ENCODE measurements at places on chromosomes 2 and 18. TPM values are rescaled to one million over a fixed set of nuclear protein-coding genes. Genes with fewer than 3 reads are reported as not detected.

DNA sequence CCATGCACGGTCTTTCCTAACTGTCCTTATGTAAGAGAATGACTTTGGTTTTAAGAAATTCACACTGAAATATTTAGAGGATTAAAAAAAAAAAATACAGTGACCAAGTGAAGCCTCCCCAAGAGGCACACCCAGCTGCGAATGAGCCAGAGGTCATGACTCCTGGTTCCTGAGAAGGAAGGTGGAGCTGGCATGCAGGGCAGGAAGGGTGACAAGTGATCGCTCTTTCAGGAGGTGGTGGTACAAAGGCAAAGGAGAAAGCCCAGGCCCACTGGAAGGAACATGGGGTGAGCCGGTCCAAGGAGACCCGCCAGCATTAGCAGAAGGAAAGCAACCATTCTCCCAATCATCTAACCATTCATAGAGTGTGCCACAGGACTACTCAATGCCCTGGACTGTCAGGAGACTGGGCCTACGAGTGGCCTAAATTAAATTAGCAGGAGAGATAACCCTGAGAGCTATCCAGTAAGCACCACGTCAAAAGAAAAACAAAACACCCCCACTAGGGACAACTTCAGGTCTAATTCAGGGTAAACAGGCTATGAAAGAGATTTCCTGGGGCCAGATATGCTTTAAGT lies 7.8 kb downstream of the INO80C start:
- DNase-seq = no peak
- H3K4me1 ChIP-seq = no peaks in the 10 kb centered on the region
- no peaks in the 10 kb centered on the region for H3K27me3 ChIP-seq
- no peak overlapping the region for H3K4me3 ChIP-seq
- H3K36me3 ChIP-seq = no peaks in the 10 kb centered on the region

GRCh38 chr2:166106431-166107015 lies 21.3 kb downstream of the SCN1A start:
- no peak overlapping the region for H3K4me3 ChIP-seq
- no peaks in the 10 kb centered on the region for H3K36me3 ChIP-seq
- H3K27ac ChIP-seq = no peak overlapping the region
- H3K4me1 ChIP-seq = no peaks in the 10 kb centered on the region

DNA sequence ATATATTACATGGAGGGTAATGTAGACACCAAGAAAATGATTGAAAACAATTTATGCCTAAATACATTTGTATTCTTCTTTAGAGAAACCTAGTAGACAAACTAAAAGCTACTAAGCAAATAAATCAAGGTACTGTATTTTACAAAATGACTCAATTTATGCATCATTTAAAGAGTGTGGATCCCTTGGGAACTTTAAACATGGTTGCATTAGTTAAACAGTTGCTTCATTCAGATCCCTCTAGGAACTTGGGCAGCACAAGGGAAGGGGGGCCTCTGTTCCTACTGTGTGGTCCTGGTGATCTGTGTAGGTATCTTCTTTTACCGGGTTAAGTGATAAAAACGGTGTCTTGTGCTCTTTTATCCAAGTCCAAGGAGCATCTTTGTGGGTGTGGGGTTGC lies 31.5 kb upstream of the ATP8B1 start:
- no peak for DNase-seq
- H3K27me3 ChIP-seq = no peaks in the 10 kb centered on the region
- H3K36me3 ChIP-seq = no peaks in the 10 kb centered on the region

DNA sequence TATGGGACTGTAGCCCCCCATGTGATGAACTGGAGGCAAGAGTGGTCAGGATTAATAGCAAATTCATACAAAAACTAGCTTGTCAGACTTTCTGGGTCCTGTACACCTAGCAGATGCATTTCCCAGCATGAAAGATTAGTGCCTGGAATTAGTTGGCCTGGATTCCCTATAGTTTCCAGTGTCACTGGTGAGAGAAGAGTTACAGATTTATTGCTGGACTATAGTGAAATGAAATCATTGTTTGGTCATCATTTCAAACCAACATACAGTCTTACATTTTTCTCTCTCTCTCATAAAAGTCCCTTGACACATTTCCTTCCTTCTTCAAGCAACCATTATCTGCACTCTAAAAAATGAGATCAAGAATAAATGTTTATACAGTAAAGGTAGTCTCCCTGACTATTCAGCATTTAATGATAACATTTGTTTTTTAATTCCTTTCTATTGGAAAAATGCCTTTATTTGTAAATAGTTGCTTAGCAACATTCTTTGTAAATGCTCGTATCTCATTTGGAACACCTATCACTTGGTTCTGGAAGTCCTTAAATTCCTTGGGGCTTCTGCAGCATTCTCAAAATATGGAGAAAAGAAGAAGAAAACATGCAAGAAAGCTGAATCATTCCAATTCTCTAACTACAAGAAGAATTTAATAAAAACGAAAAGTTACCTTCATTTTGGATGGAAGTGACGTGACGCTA lies 144.4 kb downstream of the MREG start:
- no peak overlapping the region for H3K27ac ChIP-seq
- no peaks in the 10 kb centered on the region for H3K27me3 ChIP-seq
- no peaks in the 10 kb centered on the region for H3K4me1 ChIP-seq
- no peak overlapping the region for H3K4me3 ChIP-seq

KIF5C gene
- 2.3 TPM for total RNA-seq

LYG2 gene
- total RNA-seq = not detected

- no peak overlapping the region for H3K4me3 ChIP-seq
- H3K27me3 ChIP-seq = no peaks in the 10 kb centered on the region
- H3K36me3 ChIP-seq = no peaks in the 10 kb centered on the region
- no peaks in the 10 kb centered on the region for H3K4me1 ChIP-seq
- no peak overlapping the region for H3K27ac ChIP-seq
Measured at GRCh38 chr2:29697715-29698114, 223.7 kb downstream of the ALK start.

- no peaks in the 10 kb centered on the region for H3K27me3 ChIP-seq
- H3K4me1 ChIP-seq = no peaks in the 10 kb centered on the region
- no peak for DNase-seq
- H3K4me3 ChIP-seq = no peak overlapping the region
- H3K27ac ChIP-seq = no peak overlapping the region
Measured at GRCh38 chr18:5720132-5720531, 175.2 kb downstream of the TMEM200C start.

DNA sequence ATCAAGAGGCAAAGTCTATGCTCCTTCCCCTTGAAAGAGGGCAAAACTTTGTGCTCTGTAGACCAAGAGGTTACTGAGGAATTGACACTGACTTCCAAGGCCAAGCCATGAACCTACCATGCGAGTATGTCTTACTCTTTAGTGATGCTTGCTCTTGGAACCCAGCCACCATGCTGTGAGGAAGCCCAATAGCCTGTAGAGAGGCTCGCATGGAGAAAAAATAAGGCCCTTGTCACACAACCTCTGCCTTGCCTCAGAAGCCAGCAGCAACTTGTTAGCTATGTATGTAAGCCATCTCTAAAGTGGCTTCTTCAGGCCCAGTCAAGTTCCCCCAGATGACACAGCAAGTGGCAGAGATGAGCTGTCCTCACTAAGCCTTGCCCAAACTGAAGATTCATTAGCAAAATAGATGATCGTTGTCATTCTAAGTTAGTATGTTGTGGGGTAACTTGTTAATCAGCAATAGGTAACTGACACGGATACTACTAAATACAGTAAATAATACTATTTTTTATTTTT lies 66.1 kb upstream of the RGPD5 start:
- no peaks in the 10 kb centered on the region for H3K27me3 ChIP-seq
- H3K36me3 ChIP-seq = no peaks in the 10 kb centered on the region
- no peak for DNase-seq
- no peak overlapping the region for H3K27ac ChIP-seq
- no peaks in the 10 kb centered on the region for H3K4me1 ChIP-seq

MARCO gene
- total RNA-seq = 29.2 TPM

GRCh38 chr2:46521215-46521683 lies 41.9 kb downstream of the TMEM247 start:
- no peaks in the 10 kb centered on the region for H3K4me1 ChIP-seq
- no peak overlapping the region for H3K27ac ChIP-seq
- H3K4me3 ChIP-seq = no peak overlapping the region
- no peaks in the 10 kb centered on the region for H3K36me3 ChIP-seq
- no peaks in the 10 kb centered on the region for H3K27me3 ChIP-seq

GRCh38 chr2:72985891-72986683 lies 68.8 kb downstream of the EMX1 start:
- H3K36me3 ChIP-seq = no peaks in the 10 kb centered on the region
- no peaks in the 10 kb centered on the region for H3K4me1 ChIP-seq
- H3K27ac ChIP-seq = no peak overlapping the region
- no peaks in the 10 kb centered on the region for H3K27me3 ChIP-seq

GRCh38 chr18:13139885-13140450 lies 78.6 kb upstream of the LDLRAD4 start:
- no peak overlapping the region for H3K27ac ChIP-seq
- no peak overlapping the region for H3K4me3 ChIP-seq
- DNase-seq = no peak
- H3K36me3 ChIP-seq = no peaks in the 10 kb centered on the region
- no peaks in the 10 kb centered on the region for H3K4me1 ChIP-seq

DNA sequence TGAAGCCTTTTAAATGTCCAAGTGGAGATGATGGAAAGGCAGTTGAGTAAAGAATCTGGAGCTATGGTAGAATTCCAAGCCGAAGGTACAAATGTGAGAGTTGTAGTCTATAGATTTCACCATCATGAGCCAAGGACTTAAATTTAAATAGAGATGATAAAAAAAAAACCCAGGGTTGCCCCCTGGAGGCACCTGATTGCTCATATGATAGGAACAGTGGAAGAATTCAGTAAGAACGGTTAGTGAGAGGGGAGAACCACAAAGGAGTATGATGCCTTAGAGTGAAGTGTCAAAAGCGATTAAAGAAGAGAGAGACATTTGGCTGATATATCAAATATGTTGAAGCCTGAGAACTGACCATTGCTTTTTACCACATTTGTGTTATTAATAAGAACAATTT lies 11.9 kb downstream of the NYAP2 start:
- H3K4me1 ChIP-seq = no peaks in the 10 kb centered on the region
- no peaks in the 10 kb centered on the region for H3K36me3 ChIP-seq
- no peak for DNase-seq
- H3K4me3 ChIP-seq = no peak overlapping the region

GRCh38 chr2:58976375-58977071 lies 735.4 kb upstream of the FANCL start:
- no peak for DNase-seq
- no peak overlapping the region for H3K4me3 ChIP-seq
- no peaks in the 10 kb centered on the region for H3K36me3 ChIP-seq
- no peak overlapping the region for H3K27ac ChIP-seq
- H3K27me3 ChIP-seq = no peaks in the 10 kb centered on the region

- H3K4me3 ChIP-seq = no peak overlapping the region
- no peaks in the 10 kb centered on the region for H3K36me3 ChIP-seq
- peaks cover 3% of the 10 kb centered on the region for H3K4me1 ChIP-seq
- no peaks in the 10 kb centered on the region for H3K27me3 ChIP-seq
Measured at GRCh38 chr2:63571291-63571690, 17.0 kb downstream of the WDPCP start.

DNA sequence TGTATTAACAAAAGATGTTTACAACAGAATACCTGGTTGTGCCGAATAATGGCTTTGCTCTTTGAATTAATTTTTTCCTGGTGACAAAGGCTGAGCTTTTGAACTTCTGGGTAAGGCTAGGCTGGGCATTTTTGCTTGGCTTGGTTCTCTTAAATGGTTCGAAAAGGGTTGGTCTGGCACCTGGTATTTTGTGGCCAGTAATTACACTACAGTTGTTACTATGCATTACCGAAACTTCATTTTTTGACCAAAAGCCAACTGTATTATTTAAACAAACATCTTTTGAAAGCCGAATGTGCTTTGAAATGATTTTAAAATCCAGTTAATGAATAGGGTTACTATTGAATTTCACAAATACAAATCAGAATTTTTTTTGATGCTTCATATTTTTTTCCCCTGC lies 19.4 kb upstream of the NFE2L2 start:
- no peak for DNase-seq
- H3K4me1 ChIP-seq = peaks cover 15% of the 10 kb centered on the region
- H3K4me3 ChIP-seq = no peak overlapping the region
- no peak overlapping the region for H3K27ac ChIP-seq

CD8B2 gene
- 0.09 TPM for total RNA-seq

DNA sequence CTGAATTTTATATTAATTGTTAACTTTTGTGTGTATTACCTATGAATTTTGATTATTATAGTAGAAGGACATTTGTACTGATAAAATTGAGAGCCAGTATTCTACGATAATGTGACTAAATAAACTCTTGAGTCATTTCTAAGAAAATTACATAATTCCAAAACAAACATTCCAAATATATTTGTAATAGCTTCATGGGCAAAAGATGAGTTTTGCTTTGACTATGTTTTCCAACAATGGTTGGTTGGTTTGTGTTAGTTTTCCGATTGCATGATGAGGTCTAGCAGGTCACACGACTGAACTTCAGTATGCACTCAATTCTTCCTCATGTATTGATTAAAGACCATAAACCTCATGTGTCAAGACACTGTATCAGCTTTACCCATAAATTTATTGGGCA lies 71.7 kb upstream of the WDR75 start:
- no peak for DNase-seq
- H3K27me3 ChIP-seq = no peaks in the 10 kb centered on the region
- no peaks in the 10 kb centered on the region for H3K4me1 ChIP-seq
- peak overlapping the region; percentile 76 for H3K27ac ChIP-seq

- H3K27me3 ChIP-seq = no peaks in the 10 kb centered on the region
- no peak overlapping the region for H3K27ac ChIP-seq
- H3K4me1 ChIP-seq = no peaks in the 10 kb centered on the region
Measured at GRCh38 chr2:211396815-211397214, 840.4 kb downstream of the CPS1 start.

GRCh38 chr2:102843764-102844443 lies 82.1 kb downstream of the TMEM182 start:
- no peaks in the 10 kb centered on the region for H3K27me3 ChIP-seq
- no peak for DNase-seq
- no peak overlapping the region for H3K27ac ChIP-seq
- no peak overlapping the region for H3K4me3 ChIP-seq
- peaks cover 5% of the 10 kb centered on the region for H3K4me1 ChIP-seq

- H3K27me3 ChIP-seq = no peaks in the 10 kb centered on the region
- no peaks in the 10 kb centered on the region for H3K4me1 ChIP-seq
- H3K36me3 ChIP-seq = no peaks in the 10 kb centered on the region
- H3K4me3 ChIP-seq = no peak overlapping the region
Measured at GRCh38 chr2:154402213-154402612, 296.3 kb upstream of the KCNJ3 start.

CCDC85A gene
- total RNA-seq = 2.7 TPM

DNA sequence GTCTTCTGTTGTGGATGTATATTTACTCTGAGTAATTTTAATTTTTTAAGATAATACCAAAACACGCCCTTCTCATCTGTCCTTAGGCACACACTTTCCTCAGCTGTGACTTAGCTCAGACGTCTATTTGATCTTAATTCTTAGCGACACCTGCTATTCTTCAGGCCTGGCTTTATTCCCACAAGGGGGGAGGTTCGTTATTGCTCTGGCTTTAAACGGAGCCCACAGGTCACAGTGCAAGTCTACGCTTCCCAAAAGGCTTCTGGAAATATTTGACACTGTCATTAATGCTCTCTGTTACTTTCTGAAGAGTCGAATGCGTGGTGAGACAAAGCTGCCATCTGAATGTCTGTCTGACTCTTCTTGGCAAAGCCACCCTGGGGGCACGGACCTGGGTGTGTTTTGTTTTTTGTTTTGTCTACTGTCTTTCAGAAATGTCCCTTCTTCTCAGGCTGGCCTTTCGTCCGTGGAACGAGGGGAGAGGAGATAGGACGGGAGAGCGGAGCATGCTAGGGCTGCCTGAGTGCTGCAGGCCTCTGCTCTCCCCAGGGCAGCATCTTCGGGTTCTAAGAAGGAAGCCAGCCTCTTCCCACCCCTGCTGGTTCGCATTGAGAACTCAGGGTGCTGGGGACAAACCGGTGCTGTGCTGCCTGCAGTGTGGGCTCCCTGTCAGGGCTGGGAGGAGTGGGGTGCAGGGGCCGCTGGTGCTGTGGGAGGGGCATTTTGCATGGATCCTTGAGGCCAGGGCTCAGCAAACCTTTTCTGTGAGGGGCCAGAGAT lies 61.9 kb downstream of the ASAP2 start:
- H3K27me3 ChIP-seq = no peaks in the 10 kb centered on the region
- no peak for DNase-seq
- H3K36me3 ChIP-seq = no peaks in the 10 kb centered on the region
- H3K27ac ChIP-seq = no peak overlapping the region

All from aorta (tissue), 5 donors.